ENCODE measurements at places on chromosomes 4 and X.

- H3K4me1 ChIP-seq = peaks cover 8% of the 10 kb centered on the region
- DNase-seq = no peak
- no peaks in the 10 kb centered on the region for H3K27me3 ChIP-seq
- no peak overlapping the region for H3K27ac ChIP-seq
- no peaks in the 10 kb centered on the region for H3K36me3 ChIP-seq
These were observed 33.0 kb upstream of the KIAA0232 start for GRCh38 chr4:6749340-6750171.

DNA sequence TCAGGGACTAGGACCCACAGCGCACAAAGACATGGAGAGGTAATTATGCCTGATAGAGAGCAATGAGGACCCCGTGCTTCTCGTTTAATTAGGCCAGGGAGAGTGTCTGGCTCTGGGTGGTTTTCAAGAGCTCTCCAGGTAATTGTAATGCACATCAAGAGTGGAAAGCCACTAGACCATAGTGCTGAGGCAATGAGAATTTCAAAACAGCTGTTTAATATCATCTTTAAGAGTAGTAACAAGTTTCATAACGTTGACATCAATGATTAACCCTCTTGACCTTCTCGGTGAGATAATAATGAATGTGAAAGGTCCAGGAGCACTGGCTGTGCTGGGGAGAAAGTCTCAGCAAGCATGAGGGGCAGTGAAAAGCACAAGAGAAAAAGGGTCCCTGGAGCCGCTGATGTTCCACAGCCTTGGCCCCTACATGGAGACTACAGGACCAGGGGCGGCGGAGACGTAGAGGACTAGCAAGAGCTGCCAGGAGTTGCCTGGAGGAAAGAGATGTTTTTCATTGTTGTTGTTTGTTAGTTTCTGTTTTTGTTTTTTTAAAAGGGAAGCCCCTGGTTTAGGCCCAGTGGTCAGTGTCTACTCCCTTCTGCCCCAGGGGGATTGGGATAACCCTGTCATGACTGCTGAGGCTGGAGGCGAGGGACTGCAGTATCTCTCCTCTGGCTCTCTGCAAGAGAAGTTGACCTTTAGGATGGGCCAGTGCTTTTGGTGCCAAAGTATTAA is 14.8 kb upstream of the CXCR3 start:
- no peaks in the 10 kb centered on the region for H3K36me3 ChIP-seq
- H3K27ac ChIP-seq = no peak overlapping the region
- no peak for DNase-seq
- no peaks in the 10 kb centered on the region for H3K4me1 ChIP-seq

DNA sequence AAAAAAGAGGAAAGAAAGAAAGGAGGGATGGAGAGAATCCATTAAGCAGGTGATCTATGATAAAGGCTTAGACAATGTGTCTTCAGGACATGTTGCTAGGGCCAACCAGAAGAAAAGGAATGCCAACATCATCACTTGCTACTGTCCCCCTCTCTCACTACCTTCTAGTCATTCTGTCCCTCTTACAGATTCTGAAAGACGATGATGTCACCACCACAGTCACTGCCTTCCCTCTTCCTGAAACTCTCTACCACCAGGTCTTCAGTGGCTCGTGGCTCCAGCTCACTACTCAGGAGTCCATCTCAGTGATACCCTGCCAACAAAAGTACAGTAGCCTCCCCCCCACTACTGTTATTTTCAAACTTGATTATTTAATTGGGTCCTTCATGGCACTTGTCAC is 64.0 kb downstream of the KCNIP4 start:
- no peaks in the 10 kb centered on the region for H3K27me3 ChIP-seq
- no peak for DNase-seq
- H3K36me3 ChIP-seq = no peaks in the 10 kb centered on the region
- no peak overlapping the region for H3K27ac ChIP-seq
- no peaks in the 10 kb centered on the region for H3K4me1 ChIP-seq
- H3K4me3 ChIP-seq = no peak overlapping the region

- H3K36me3 ChIP-seq = no peaks in the 10 kb centered on the region
- no peaks in the 10 kb centered on the region for H3K27me3 ChIP-seq
- no peak for DNase-seq
These were observed 585.0 kb downstream of the STPG2 start for GRCh38 chr4:97558204-97558778.

- no peaks in the 10 kb centered on the region for H3K36me3 ChIP-seq
- no peaks in the 10 kb centered on the region for H3K4me1 ChIP-seq
- peaks cover 8% of the 10 kb centered on the region for H3K27me3 ChIP-seq
- no peak for DNase-seq
- H3K4me3 ChIP-seq = no peak overlapping the region
These were observed 6.3 kb upstream of the DCHS2 start for GRCh38 chr4:154497889-154498288.
